ENCODE measurements at places on chromosomes 6 and 20.
A peak's percentile ranks its signal among the peaks of the same experiment; 100 is the strongest.

GRCh38 chr6:46128476-46128875 is 1.3 kb upstream of the ENPP4 start:
- DNase-seq = no peak

GRCh38 chr20:6767536-6768227 is at the start of gene BMP2:
TSS of gene BMP2 (plus strand) at chr20:6767686. CDS start at chr20:6770127, 2,441 bp downstream.
- DNase-seq = peak; percentile 43

DNA sequence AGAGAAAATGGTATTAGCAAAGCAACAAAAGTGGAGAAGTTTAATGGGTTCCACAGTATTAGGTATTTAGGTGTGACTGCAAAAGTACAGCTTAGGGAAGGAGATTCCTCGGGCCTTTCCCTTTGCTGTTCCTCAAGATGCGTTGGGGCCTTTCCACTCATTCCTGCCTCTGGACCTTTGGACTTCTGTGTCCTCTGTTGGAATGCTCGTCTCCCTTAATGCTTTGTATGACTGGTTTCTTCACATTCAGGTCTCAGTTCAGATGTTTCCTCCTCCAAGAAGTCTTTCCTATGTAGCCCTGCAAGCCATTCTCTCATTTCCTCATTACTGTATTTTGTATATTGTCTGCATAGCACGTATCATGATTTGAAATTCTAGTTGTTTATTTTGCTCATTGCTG is 39.6 kb downstream of the CTNNBL1 start:
- no peak for DNase-seq

DNA sequence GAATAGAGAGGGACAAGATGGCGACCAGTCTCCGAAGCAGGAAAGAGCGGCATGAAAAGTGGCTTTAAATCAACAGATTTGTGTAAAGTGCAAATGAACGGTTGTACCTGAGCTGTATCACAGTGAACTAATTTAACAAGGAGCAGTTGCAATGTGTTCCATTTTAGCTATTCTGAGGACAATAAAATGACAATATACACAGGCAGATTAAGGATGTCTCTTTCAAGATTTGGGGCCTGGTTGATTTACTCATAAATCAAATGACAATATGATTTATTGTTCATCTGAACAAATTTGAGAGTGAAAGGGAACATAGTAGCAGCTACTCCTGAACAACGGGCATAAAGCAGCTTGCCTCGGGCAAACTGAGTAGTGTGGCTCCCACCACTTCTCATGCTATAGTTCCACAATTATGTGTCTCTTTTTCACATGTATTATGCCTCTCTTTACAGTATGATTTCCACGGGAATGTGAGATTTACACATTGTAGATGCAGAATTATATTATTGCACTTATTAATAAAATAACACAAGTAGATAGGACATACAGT is 204.1 kb upstream of the AGPAT4 start:
- no peak for DNase-seq

DNA sequence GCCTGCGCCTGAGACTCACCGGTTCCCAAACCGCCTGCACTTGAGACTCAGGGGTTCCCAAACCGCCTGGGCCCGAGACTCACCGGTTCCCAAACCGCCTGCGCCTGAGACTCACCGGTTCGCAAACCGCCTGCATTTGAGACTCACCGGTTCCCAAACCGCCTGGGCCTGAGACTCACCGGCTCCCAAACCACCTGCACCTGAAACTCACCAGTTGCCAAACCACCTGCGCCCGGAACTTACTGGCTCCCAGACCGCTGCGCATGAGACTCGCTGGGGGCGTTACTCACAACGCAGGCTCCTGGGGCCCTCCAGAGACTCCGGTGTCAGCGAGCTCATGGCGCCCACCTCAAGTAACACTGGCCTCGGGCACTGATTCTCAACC is 90.2 kb downstream of the DACT2 start:
- no peak for DNase-seq

- DNase-seq = peak; percentile 75
These were observed 26.5 kb downstream of the BCKDHB start for GRCh38 chr6:80133020-80133419.

DNA sequence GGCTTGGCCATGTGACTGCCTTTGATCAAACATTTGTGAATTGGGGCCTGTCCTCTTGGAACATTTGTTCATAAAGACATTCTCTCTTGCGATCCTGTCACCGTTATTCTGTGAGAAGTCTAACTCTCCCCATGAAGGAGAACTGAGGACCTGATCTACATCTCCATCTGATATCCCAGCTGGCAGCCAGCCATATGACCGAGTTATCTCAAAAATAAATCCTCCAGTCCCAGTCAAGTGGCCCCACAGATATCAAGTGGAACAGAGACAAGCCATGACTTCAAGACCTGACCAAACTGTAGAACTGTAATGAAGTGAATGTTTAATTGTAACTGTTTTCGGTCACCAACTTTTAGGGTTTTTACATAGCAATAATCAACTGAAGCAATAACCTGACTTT is 25.7 kb downstream of the SNX3 start:
- no peak for DNase-seq

DNA sequence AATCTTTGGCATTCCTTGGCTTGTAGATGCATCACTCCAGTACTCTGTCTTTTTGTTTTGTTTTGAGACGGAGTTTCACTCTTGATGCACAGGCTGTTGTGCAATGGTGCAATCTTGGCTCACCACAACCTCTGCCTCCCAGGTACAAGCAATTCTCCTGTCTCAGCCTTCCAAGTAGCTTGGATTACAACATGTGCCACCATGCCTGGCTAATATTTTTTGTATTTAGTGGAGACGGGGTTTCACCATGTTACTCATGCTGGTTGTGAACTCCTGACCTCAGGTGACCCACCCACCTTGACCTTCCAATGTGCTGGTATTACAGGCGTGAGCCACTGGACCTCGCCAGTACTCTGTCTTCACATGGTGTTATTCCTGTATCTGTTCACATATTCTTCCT is 35.8 kb upstream of the LGSN start:
- no peak for DNase-seq

GRCh38 chr6:86357877-86358276 is 579.5 kb upstream of the HTR1E start:
- DNase-seq = no peak

GRCh38 chr6:34145161-34146020 is 496 bp downstream of the GRM4 start:
- peak; percentile 49 for DNase-seq

DNA sequence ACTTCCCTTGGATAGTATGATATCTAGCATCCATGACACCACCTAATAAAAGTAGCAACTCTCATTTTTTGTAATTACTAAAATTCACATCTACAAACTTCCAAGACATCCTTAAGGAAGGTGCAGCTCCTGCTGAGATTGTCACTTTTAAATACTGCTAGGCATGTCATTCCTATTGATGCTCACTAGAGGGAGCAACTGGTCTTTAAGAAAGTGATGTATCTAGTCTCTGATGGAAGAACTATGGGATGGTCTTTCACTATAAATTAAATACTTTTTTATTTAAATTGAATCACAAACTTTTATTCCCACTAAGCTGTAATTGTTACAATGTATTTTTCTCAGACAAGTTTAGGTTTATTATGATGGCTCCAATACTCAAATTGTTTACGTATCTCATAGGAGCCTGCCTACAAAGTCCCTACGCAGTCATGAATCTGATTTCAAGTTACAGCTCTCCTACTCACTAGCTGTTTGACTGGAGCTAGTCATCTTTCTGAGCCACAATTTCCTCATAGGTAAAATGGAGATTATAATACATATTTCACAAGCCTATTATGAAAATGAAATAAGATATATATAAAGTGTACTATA is 8.1 kb upstream of the TSPYL1 start:
- DNase-seq = peak; percentile 78

GRCh38 chr20:23125625-23126191 is 39.6 kb upstream of the CD93 start:
- DNase-seq = no peak

GRCh38 chr6:116156405-116157326 is 30.7 kb upstream of the COL10A1 start:
- DNase-seq = no peak

DNA sequence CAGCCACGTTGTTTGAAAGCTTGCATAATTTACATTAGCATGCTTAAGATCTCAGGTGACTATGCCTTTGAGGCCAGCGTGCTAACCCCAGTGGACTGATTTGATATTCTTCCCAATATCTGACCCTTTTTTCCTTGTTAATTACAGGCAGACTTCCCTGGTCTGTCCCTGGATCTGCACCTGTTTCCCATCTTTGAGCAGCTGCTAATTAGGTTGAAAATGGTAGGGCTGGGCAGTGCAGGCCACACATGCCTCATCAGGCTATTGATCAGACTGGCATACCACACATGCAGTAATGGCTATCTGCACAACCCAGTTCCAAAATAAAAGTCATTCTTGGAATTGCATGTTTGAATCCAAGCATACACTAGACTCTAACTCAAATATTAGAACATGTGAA is 164.3 kb upstream of the TFAP2D start:
- DNase-seq = no peak

GRCh38 chr6:21116736-21117135 is 476.8 kb upstream of the SOX4 start:
- DNase-seq = no peak

DNA sequence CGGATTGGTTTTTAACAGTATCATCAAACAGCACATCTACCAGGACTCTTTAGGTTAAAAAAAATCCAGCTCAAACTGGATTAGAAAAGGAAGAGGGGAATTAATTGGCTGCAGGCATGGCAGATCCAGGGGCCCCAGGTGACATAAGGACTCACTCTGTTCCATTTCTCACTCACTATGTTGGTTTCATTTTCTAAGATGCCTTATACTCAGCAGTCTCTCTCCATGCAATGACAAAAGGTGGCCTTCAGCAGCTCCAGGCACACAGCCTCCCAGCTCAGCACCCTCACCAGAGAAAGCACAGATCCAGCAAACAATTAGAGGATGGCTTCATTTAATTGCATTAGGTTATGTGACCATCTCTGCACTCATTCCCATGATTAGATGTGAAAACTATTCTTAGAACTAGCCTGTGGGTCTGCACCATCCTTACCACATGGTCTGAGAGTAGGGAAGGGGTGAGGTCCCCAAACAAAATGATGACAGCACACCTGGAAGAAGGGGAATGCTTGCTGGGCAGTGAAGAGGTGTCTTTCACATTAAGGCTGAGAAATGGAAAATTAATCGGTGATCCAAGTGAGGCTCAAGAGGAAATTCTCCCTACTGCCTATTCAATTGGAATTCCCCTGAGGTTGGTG is 243.1 kb downstream of the CDH26 start:
- DNase-seq = no peak

DNA sequence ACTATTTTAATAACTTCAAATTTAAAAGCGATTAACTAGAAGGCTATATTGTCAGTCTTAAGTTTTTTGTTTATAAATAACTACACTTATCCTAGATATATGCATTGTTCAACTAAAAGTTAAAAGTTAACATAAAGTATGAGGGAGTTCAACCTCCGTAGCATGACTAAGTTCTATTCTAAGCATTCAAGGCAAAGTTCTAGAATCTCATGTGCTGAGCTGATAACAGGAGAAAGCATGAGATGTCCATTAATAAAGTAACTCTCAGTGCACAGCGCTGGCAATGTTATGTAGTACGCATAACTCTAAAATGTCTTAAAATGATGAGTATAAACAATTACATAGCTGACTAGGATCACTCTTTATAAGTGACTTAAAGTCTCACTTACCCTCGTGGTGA is 264.8 kb downstream of the RNGTT start:
- no peak for DNase-seq

GRCh38 chr20:48912065-48912464 is 9.4 kb upstream of the ARFGEF2 start:
- no peak for DNase-seq

- DNase-seq = peak; percentile 62
These were observed 63.0 kb upstream of the CD2AP start for GRCh38 chr6:47414423-47415167.

- DNase-seq = no peak
These were observed 82.0 kb upstream of the B3GAT2 start for GRCh38 chr6:71038711-71039344.

DNA sequence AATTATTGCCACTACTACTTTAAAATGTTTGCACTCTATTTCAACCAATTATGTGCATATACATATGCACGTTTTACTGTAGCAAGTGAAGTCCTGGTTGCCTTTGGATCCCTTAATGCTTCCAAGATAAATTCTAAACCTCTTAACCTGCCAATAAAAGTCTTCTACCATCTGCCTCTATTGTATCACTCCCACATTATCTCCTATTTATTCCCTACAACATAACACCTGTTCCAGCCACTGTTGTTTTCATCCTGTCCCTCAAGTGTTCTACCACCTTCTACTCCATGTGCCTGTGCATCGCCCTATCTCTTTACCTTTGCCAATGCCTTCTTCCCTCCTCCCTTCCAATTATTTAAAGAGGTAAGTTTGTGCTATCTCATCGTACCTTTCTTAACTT is 499.0 kb upstream of the RNF217 start:
- DNase-seq = no peak

DNA sequence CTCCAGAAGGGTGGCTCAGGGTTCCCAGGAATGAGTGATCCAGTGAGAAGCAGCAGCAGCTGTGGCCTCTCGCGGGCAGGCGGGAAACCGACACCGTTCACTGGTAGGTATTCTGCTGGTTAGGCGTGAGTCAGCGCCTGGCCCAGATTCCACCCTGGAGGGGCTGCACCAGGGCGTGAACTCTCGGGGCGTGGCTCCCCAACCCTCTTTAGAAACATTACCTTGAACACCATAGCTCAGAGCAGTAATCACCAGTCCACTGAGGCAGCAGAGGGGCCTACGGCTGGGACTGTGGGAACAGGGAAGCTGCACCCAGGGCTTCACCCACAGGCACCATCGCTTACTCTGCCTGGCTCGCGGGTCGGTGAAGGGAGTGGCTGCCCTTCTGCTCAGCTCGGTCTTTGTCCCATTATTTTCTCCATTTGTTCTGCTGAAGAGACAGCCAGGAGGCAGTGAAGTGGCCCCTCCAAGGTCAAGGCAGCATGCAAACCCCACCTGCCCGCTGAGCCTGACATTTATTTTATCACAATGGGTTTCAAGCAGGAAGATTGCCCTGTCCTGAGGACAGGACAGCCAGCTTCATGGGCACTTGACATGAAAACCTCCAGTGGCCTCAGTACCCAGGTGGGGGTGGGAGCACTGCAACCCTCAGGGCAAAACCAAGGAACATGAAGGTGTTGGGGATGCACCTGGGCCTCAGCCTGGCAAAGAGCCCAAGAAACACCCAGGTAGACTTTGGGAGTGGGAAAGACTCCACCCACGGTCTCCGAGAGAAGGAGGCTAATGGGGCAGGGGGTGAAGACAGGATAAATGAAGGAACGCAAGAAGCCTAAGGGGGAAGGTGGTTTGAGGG is 51.0 kb upstream of the CD93 start:
- DNase-seq = no peak

- no peak for DNase-seq
These were observed 6.7 kb downstream of the PCK1 start for GRCh38 chr20:57567471-57568079.

GRCh38 chr20:45949542-45950329 is 15.3 kb downstream of the PCIF1 start:
- DNase-seq = no peak

DNA sequence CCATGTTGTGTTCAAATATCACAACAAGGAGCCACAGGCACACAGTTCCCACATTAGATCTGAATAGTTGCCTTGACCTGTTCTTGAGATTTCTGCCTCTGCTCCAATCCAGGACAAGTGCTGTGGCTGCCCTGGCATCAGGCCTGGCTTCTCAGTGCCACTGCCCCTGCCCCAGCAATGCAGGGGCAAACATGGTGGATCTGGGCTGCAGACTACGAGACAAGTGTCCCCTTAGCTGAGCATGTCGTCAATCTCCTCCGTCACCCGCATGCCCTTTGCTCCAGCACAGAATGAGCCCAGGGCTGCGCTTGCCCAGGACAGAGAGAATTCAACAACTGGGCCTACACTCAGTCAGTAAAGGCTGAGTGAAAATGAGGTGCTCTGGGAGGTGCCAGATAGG is 201.6 kb downstream of the SYNDIG1 start:
- DNase-seq = no peak

- DNase-seq = peak; percentile 73
These were observed 5.9 kb downstream of the SLC2A10 start for GRCh38 chr20:46715292-46715756.

Measured in ELR (cell line).